Neural progenitor cell (in vitro differentiated cells): ENCODE measurements at places on chromosomes 2 and 18.

DNA sequence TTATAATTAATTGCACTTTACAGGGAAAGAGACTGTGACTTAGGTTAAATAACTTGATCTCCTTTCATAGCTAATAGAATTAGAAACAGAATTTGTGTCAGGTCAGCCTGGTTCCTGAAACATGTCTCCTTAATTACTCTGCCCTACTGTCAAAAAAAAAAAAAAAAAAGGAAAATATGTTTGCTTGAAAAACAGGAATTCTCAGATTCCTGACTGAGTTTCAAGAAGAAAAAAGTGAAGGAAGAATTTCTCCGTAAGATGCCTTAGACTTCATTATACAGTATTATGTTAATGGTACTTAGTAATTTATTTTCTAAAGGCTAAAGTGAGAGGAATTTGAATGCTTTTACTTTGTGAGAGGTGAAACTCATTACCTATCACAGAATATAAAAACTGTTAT, 118.4 kb upstream of the REG3G start:
- no peak for DNase-seq

DNA sequence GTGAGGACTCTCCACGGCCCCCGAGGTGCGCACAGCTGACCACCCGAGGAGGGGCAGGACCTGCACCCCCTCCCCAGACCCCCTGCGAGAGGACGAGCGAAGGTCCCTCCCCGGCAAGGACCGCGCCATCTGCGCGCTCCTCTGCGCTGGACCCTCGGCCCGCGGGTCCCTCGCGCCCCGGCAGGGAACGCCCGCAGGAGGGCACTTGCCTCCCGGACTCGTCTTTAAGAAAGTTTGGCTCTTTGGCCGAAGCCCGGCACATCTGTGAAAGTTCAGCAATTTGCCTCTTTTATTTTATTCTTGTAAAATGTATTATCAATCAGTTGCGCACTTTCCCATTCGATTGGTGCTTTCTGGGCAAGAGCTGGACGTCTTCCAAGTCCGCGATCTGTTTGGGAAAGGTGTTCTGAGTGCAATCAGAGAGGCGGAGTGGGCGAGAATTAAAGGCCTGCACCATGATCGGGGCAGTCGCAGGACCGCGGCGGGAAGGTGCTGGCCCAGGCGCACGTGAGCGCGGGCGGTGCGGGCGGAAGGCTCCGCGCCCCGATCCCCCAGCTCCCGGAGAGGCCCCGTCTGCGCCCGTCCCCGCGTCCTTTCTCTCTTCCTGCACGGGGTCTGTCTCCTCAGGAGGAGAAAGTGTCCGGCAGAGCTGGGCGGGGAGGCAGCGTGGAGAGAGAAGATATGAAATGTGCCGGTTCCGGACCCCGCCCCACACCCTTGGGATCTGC, 1.6 kb upstream of the ALKAL2 start:
- peak; percentile 55 for DNase-seq

GRCh38 chr2:190607014-190607597, 41.8 kb upstream of the NAB1 start:
- no peak for DNase-seq

DNA sequence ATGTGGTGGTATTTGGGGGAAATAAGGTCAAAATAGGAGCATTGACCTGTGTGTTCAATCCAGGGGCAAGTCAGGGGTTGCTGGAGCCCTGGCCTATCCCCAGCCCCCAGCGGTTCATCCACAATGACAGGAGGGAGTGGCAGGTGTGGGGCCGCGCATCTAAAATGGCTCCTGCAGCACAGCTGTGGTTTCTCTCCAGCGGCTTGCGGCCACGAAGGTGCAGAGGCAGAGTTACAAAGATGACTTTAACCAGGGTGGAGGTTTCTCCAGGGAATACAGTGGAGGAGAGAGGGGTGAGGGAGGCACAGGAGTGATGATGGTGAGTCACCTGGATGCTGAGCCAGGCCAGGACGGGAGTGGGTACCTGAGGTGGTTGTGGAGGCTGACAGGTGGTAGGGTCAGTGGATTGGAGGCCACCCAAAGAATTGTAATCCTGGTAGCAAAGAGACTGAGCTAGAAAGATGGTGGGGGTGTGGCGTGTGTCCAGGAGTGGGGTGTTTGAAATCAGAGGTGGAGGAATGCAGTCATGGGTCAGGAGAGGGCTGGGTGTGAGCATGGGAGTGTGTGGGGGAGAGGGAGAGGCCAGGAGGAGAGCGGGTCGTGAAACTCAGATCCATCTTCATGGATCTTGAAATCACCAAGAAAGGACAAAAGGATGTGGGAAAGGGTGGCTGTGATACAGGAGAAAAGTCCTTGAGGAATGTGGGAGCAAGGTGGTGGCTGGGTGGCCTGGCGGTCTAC, 83.2 kb downstream of the CTIF start:
- no peak for DNase-seq

- DNase-seq, result no peak
These were observed 27.4 kb upstream of the ID2 start for GRCh38 chr2:8654483-8654882.

DNA sequence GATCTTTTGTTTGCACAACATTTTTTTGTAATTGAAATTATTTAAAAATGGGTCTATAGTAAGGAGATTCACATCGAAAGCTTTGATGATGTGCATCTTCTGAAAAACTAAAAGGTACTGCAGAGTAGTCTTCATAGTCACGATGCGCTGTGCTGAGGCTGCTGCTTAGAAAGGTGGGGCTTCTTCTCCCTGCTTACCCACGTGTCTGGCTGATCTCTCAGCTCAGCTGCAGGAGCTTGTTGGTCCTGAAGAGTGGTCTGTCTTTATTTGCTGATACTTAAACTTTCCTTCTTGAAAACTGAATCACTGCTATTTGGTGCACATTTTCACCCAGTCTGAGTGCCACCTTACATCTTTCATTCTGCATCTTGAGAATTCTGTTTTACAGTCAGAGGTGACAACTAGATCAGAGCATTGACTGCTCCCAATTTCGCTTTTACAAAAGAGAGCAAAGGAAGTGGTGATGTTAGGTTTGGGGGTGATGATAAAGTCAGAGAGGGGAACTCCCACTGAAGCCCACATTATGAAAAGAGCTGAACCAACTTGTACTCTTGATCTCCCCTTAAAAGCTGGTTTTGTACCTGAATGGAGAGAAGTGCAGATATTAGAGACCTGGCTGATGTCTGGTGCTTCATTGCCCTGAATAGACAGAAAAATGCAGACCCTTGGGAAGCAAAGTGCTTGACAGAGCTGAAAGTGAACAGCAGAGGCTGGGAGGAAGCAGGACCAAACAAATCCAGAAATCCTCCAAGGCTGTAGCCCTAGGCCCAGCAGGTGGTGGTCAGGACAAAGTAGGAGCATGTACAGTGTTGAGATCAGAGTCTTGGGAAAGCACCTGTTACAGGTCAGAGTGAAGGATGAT, 984.5 kb downstream of the TSN start:
- DNase-seq, result no peak

GRCh38 chr18:28095041-28095440, 81.9 kb downstream of the CDH2 start:
- no peak for DNase-seq

DNA sequence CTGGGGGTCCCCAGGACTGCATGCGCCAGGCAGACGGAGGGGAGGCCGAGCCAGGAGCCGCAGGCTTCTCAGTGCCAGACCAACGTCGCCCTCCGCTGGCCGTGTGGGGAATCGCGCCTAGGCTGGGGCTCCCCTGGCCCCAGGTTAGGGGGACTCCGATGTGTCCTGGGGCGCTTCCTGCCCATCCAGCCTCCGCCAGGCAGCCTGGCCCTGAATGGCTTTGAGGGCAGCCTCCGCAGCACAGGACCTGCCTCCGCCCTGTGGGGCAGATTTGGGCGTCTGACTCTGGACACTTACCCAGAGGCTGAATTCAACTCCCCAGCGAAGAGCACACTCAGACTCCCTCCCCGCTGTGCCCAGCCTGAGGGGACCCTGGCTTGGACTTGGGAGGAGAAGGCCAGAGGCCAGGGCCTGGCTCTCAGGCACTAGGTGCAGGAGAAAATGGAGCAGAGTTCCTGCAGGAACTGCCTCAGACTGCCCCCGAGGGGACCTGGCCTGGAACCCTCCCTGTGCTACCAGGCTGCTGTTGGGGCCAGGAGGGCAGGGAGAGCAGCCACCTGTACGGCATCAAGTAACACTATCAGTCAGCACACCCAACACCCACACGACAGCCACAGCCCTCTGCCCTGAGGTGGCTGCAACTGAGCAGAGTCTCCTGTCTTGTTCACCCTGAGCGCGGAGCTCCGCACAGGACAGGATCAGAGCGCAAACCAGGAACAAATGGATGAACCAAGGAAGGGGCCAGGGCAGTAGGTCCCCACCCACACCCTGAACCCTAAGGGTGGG, 597 bp upstream of the TEKT4 start:
- no peak for DNase-seq

GRCh38 chr18:35968278-35968880, 4.1 kb upstream of the RMP24 start:
- DNase-seq, result no peak

DNA sequence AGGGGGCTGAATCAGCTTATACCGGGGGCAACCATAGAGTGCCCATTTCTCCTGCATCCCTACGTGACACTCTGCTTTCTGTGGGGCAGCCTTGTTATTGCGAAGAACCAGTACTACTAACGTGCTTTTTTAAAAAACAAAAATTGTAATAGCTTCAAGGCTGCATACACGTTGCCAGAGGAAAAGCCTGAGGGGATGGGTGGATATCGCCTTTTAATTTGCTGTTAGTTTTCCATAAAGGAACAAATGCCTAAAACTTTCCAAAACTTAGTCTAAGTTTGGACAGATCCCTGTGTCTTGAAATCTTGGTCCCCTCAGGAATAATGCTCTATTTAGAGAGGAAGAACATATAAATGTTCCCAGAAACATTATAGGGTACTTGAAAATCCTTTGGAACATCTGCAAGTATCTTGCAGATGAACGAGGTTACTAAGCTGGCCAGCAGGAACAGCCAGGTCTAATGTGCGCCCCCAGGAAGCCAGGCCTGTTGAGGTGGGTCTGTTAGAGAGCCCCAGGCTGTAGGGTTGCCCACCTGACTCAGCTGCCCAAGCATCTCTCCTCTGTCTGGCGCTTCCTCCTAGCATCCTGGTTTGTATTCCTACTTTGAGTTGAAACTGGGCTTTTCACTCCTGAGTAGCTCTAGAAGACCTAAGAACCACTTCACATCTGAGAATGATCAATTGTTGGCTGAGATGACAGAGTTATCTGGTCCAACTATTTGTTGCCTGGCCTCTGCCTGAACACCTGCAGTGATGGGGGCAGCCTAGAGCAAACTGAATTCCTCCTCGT, 96.9 kb downstream of the TGOLN2 start:
- peak; percentile 50 for DNase-seq

DNA sequence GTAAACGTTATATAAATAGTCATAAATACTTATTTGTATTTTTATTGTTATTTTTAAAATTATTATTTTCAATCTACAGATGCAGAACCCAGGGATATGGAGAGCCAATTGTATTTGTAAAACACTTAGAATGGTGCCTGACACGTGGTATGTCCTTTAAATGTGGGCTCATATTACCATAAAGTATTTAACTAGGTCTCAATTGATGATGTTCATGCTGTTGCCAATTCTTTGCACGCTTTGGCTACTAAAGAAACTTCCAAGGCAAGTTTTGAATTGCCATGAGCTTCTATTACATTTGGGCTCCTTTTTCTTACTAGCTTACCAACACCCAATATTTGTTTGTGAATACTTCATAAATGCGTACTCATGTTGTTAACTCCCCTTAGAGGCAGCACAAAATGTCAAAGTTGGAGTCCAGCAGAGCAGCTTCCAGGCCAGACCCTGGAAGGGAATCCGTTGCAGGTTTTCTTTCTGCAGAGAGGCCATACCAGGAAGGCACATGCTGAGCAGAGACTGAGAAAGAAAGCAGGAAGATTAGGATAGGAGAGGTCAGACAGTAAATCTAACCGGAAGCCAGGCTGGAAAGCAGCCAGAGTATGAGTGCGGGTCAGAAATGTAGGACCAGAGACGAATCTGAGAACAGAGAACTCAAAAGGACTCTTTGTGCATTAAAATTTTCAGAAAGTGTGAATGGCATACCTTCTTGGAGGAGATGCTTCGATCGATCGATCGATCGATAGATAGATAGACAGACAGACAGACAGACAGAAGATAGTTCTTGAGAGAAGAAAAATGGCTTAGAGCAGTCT, 4.2 kb upstream of the NOSTRIN start:
- peak; percentile 56 for DNase-seq

- DNase-seq, result no peak
These were observed 10.6 kb downstream of the CXCR4 start for GRCh38 chr2:136107051-136108033.

DNA sequence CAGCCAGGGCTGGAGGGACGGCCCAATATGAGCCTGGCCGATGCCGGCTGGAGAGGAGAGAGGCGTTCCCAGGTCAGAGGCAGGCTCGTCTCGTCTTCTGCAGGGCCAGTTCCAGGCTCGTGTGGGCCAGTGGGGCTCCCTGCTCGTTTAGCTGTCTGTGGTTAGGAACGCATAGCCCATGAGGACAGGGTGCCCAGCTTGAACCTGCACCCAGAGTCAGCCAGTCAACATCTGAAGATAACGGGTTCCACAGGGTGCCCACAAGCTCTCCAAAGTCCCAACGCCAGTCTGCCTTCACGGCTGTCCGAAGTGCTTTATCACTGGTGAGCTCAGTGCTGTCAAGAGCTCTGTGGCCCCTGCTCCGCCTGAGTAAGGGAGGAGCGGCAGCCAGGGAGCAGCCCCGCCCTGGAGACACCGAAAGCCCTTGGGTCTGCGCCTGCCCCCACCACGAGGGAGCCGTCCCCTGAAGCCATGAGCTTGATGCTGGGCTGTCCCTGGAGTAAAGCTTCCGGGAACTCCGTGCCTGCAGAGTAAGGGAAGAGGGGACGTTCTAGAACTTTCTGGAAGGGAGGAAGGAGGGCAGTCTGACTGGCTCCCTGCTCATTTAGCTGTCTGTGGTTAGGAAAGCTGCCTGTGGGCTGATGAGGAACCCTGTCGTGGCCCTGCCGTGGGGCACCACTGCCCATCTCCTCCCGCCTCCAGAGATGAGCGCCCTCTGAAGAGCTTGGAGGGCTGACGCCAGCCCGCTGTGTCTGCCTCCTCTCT, 2.7 kb upstream of the HSBP1L1 start:
- DNase-seq, result peak; percentile 27

- peak; percentile 55 for DNase-seq
These were observed 965 bp downstream of the SIX3 start for GRCh38 chr2:44942304-44943030.

GRCh38 chr18:45887585-45887984, 62.1 kb downstream of the SIGLEC15 start:
- no peak for DNase-seq

DNA sequence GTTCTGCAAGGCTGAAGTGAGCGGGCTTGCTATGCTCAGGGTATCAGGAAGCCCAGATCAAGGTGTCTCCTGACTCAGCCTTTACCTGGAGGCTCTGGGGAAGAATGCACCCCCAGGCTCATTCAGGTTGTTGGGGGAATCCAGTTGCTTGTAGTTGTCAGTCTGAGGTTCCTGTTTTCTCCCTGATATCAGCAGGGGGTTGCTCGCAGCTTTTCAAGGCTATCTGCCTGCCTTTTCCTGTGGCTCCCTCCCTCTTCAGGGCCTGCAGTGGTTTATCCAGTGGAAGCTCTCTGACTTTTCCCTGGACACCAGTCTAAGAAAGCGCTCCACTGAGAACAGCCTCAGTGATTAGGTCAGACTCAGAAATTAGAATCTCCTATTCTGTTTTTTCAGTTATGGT, 116.6 kb downstream of the PTPRM start:
- peak; percentile 30 for DNase-seq
